ENCODE measurements at places on chromosomes 7 and 10.

DNA sequence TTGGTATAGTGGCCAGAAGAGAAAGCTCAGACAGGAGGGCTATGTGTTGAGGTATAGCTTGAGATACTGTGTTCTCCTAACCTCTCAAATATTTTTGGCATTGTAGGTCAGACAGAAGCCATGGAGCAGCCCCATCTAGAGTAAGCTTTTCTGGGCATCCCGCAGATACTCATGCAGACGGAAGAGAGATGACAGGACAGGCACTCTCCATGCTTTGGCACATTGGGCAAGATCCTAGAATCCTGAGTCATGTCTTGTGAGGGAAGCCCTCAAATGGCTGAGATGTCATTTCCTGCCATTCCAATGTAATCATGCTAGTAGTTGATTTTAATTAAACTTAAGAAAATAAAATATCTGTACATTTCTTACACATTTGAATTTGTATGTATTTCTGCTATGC, 16.8 kb upstream of the KIF20B start:
- DNase-seq = no peak

- no peak for DNase-seq
Observed at GRCh38 chr7:46557295-46557711, 636.2 kb upstream of the IGFBP3 start.

DNA sequence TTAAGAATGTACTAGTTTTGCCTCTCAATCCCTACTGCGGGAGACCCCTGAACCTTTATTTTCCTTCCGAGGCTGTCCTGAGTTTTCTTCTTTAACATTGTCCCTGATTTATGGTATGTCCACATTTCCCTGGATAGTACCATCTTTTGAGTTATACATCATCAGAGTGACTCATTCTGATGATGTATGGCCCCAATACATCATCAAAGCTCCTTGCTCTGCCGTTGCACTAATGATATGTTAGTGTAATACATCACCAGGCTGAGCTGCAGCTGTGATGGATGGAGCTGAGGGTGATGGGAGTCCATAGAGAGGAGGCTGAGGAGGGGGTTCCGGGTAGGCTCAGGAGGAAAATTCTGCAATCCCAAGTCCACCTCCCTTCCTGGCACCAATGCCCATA, 986.5 kb downstream of the KCNMA1 start:
- no peak for DNase-seq

GRCh38 chr10:58780476-58780875, 267.8 kb downstream of the BICC1 start:
- DNase-seq = no peak

GRCh38 chr10:105161767-105162166, 520.7 kb downstream of the SORCS3 start:
- DNase-seq = no peak

DNA sequence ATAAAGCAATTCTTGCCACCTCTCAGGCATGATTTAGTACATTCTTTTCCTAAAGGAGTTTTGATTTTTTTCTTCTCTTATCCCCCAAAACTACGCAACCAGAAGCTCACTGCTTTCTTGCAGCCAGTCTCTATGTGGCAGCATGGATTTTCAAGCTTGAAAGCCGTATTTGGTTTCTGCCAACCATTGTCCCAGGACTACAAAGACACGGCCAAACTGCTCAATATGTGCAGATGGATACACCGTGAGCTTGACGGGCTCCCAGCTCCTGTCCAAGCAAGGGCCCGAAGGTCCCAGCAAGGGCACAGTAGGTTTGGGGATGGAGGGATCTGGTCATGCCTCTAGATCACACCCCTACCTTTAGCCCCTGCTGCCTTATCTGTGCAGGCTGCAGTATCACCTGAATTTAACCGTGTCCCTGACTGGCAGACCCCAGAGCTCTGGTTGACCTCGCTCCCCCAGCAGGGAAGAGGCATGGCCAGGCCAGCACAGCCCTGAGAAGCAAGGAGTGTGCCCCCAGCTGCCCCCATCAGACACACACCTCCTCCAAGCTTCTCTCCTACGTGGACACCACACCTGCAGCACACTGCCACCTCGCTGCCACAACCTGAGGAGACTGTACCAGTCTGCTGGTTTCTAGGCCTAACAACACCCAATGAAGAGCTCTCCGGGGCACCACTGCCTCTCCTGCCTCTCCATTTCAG, 86.8 kb downstream of the COBL start:
- no peak for DNase-seq

GRCh38 chr7:128027485-128027980, 3.7 kb downstream of the LRRC4 start:
- no peak for DNase-seq

DNA sequence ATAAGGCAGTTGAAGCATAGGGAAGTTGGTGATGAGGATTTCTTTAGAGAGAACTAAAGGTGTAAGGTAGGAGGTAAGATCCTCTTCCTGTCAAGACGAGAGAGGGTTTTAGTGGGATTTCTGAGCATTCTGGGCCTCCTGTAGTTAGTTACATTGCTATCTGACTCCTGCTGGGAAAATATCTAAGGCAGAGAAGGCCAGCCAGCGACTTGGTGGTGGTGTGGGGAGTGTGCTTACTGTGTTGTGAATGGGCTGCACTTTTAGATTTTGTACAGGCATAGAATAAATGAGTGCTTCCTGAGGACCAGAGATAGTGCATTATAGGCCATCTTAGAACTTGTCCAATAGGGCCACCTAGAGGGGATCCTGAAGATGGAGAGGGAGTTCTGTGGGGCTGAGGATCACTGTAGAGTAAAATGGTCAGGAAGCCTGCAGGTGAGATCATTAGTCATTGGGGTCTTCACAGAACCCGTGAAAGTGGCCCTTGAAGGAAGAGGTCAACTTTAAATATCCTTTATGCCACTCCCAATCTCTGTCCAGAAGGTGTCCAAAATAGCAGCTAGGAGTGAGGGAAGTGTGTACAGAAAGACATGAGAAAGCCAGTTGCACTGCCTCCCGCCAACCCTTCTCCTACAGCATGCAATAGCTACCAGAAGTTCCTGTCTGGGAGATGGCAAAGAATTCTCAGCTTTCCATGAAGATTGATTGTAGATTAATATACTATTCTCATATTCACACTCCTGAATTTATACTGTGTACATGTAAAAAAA, 266.6 kb downstream of the POLR1F start:
- DNase-seq = peak; percentile 11

GRCh38 chr7:117019786-117020590, 66.7 kb downstream of the ST7 start:
- no peak for DNase-seq

DNA sequence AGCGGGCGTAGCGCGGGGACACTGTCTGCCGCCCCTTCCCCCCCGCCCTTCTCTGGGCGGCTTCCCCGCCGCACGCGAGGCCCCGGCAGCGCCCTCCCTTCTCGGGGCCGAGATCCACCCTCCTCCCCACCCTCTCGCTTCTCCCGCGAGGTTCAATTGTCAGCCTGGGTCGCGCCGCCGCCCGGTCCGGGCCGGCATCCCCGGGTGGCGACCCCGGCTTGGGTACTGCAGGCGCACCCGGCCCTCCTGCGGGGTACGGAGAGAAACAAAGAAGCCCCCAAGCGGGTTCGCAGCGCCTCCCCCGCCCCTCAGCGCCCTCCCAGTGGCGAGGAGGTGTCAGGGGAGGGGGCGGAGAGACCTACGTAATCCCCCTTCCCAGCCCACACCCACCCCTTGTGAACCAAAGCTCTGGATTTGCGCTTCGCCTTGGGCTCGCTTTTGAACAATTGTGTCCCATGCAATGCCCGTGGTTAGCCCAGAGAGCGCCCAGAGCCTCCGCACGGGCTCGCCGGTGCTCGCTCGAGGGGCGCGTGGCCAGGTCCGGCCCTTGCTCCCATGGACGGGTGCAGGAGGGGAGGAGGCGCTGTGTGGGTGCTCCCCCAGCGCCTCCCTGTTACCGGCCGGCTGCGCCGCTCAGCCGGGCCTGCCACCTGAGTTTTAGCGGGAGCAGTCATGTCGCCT, 634 bp downstream of the HECW1 start:
- DNase-seq = no peak

DNA sequence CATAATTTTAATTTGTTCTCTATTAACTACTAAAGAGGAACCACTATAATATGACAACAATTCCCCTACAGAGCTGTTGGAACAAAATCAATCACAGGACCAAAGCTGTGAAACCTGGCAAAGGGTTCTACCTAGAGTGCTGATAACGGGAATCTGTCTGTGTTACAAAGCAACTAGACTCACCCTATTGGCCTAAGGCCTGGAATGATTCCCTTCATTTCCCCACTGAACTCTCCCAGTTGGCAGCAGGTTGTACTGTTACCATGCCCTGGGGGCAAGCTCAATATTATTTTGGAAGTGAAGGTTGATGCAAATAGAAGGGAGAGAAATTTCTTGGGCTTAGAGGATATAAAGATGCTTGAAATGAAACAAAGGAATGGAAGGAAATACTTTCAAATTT, 81.8 kb downstream of the SEMA3A start:
- DNase-seq = no peak

Measured in KBM-7 (cell line).